ENCODE measurements at places on chromosomes 2 and 18.

GRCh38 chr2:74597410-74597809 lies 42.9 kb downstream of the DOK1 start:
- peak; percentile 75 for DNase-seq

GRCh38 chr2:36889795-36890194 lies 76.5 kb downstream of the STRN start:
- no peak for DNase-seq

DNA sequence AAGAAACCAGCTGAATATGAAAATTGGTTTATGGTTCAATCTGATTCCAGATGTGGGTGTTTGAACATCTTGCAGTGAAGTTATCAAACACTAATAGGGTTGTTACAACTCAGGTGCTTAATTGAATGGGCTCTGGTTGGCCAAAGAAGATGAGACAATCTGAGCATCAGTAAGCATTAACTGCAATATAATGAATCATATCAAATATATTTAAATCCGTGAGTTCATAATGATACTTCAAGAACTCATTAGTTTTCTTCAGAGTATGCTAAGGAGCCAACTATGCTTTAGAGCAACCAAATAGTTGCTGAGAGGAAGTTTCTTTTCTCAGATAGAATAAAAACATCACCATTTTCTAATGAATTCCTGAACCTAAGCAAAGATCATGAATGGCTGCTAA lies 79.2 kb downstream of the NCOA1 start:
- no peak for DNase-seq

DNA sequence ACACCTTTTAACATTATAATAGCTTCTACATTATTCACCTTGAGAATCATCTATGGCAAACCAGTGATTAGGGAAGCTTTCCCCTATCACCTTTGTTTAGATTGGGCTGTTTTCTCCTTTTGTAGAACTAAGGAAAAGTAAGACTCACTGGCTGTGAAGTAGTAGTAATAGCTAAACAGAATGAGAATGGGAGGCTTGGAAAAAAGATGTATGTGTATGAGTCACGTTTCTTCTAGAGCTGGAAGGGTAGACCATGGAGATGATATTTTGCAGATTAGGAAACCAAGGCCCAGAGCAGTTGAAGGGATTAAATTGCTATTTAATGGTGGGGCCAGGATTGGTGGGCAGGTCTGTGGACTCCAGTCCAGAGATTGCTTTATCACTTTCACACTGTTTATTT lies 214.5 kb downstream of the MCFD2 start:
- no peak for DNase-seq

DNA sequence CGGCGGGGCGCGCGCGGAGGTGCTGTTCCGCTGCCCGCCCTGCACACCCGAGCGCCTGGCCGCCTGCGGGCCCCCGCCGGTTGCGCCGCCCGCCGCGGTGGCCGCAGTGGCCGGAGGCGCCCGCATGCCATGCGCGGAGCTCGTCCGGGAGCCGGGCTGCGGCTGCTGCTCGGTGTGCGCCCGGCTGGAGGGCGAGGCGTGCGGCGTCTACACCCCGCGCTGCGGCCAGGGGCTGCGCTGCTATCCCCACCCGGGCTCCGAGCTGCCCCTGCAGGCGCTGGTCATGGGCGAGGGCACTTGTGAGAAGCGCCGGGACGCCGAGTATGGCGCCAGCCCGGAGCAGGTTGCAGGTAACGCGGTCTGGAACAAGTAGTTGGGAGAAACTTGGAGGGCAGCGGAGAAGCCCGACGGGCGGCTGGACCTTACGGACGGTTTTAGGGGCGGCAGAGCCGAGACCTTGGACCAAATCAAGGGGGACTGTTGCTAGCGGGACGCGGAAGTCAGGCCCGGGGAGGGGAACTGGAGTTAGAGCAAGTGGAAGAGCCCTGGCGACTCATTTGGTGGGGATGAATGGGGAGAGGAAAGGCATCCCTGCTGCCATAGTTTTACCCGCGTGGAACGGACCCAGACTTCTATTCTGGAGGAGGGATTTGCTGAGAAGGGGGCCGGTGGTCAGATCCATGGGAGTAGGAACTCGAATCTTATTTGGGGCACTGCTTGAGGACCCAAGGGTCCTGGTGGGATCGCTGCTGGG lies 573 bp downstream of the IGFBP2 start:
- DNase-seq, result peak; percentile 35

GRCh38 chr2:204116159-204116792 lies 179.7 kb downstream of the ICOS start:
- DNase-seq, result no peak

Data from NCI-H1092 treated with DMSO at 0.1 percent for 48 hours (cell line).